ENCODE measurements at places on chromosomes 3 and 15.

GRCh38 chr3:127744253-127744815 lies 71.6 kb downstream of the ABTB1 start:
- DNase-seq: no peak

DNA sequence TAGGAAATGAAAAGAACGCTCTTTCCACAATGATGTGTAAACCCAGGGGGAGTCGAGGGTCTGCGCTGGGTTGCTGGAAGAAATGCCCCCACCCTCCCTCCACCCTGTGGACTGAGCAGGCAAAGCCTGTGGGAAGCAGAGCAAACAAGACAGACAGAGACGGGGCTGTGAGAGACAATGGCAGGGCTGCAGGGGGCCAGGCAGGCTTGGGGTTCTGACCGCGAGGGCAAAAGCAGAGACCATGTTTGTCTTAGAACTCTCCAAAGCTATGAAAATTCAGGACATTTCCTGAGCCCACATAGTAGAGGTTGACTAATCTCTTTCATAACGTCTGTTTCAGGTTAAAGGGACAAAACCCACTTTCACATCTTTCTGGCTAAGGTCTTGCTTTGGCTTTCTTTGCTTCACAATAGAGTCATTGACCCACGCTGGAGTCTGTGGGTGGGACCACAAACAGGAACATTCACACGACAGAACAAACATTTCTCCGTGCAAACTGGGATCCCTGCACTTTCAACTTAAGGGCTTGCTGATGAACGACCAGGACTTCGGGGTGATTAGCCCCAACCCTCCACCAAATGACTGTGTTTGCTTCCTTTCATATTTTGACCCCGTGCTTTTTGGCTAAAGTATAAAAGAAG lies 156.0 kb upstream of the TPM1 start:
- no peak for DNase-seq

GRCh38 chr3:141950572-141951493 lies 74.4 kb downstream of the ATP1B3 start:
- no peak for DNase-seq

- DNase-seq: no peak
These were observed 113.2 kb downstream of the PPP2R3A start for GRCh38 chr3:136078421-136079364.

DNA sequence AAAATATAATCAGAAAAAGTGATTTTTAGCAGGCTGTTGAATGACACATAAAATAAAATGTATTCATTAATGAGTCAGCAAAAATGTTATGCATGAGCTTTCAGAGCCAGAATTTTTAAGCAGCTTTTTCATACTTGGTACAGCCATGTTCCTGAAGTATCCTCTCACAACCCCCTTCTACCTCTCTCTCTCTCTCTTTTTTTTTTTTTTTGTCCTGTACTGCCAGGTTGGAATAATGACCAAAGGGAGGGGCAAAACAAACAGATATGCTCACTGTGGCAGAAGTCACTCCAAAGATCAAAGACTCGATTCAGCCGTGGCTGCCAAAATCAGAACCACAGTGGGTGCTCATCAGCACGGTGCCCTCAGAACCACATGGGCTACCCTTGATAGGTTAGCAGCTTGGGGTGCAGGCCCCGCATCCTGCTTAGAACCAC lies 383.0 kb downstream of the ZBTB20 start:
- DNase-seq: no peak

- DNase-seq: no peak
These were observed 29.8 kb upstream of the MB21D2 start for GRCh38 chr3:192947421-192947820.

DNA sequence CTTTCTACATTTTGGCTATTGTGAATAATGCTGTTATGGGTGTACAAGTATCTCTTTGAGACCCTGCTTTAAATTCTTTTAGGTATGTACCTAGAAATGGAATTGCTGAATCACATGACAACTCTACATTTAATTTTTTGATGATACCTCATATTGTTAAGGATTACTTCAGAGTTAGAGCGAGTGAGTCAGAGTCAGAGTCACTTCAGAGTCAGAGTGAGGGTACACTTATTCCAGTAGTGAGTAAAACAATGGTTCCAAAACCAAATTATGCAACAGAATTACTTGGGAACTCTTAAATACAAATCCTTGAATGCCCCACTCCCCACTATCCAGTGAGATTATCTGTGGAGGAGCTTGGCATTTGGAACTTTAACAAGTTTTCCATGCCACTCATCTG lies 50.3 kb upstream of the SNRK start:
- DNase-seq: peak; percentile 14

GRCh38 chr15:38524156-38524555 lies 40.5 kb downstream of the RASGRP1 start:
- DNase-seq: no peak

DNA sequence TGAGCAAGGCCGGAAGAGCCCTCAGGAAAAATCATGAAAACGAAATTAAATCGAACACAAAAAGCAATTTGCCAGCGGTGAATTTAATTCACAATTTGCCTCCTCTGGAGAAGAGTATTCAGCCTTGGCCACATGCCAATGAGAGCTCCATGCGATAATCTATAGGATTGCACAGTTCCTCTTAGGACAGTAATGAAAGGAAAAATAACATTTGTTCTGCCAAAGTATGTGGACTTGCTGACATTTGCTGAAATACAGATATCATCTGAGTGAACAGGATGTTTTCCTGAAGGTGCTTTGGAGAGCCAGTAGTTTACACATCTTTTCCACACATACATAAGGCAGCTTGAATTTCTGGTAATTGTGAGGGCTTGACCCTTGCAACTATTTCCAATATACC lies 188.6 kb upstream of the PDZRN3 start:
- DNase-seq: no peak

- DNase-seq: no peak
These were observed 249.8 kb downstream of the EDEM1 start for GRCh38 chr3:5437296-5437782.

- DNase-seq: no peak
These were observed 15.6 kb downstream of the VPS8 start for GRCh38 chr3:184827572-184827971.

GRCh38 chr3:9955067-9955502 lies 2.9 kb upstream of the PRRT3 start:
- DNase-seq: no peak

GRCh38 chr15:91845720-91846119 lies 7.8 kb upstream of the SLCO3A1 start:
- DNase-seq: no peak

DNA sequence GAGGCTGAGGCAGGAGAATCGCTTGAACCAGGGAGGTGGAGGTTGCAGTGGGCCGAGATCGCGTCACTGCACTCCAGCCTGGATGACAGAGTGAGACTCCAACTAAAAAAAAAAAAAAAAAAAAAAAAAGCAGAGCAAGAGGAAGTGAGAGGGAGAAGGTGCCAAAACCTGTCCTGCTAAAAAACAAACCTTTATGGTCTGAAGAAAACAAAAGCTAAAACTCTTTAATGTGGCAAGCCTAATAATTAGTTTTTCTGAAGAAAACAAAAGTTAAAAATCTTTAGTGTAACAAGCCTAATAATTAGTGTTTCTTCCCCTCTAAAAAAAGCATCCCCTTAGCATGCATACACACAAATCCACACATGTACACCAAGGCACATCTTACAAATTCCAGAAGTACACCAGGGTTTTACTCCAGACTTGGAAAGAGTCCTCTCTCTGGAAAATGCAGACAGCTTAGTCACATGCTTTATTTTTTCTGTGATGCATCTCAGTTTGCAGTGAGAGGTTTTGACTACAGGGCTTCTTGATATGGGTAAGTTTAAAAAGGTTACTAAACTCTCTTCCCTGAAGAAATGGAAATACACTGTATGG lies 65.9 kb downstream of the HACD2 start:
- peak; percentile 9 for DNase-seq

DNA sequence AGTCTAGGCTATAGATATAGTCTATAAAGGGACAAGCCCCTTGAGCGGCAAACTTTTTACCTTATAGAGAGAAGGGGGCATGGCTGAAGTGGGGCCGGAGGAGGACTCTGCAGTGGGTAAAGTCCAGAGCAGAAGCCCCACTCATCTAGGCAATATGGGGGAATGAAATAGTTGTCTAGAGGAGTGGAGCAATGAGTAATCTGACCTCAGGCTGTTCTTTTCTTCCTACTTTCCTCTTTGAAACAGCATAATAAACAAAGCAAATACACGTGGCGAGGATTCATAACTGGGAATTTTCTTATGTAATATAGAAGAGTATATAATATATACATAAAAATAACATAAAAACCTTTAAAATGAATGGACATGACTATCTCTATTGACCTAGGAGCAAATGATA lies 546.4 kb upstream of the ZNF385D start:
- DNase-seq: no peak

- no peak for DNase-seq
These were observed 257.0 kb downstream of the NR1D2 start for GRCh38 chr3:24202071-24202470.

GRCh38 chr15:88021601-88022000 lies 234.9 kb downstream of the NTRK3 start:
- no peak for DNase-seq

DNA sequence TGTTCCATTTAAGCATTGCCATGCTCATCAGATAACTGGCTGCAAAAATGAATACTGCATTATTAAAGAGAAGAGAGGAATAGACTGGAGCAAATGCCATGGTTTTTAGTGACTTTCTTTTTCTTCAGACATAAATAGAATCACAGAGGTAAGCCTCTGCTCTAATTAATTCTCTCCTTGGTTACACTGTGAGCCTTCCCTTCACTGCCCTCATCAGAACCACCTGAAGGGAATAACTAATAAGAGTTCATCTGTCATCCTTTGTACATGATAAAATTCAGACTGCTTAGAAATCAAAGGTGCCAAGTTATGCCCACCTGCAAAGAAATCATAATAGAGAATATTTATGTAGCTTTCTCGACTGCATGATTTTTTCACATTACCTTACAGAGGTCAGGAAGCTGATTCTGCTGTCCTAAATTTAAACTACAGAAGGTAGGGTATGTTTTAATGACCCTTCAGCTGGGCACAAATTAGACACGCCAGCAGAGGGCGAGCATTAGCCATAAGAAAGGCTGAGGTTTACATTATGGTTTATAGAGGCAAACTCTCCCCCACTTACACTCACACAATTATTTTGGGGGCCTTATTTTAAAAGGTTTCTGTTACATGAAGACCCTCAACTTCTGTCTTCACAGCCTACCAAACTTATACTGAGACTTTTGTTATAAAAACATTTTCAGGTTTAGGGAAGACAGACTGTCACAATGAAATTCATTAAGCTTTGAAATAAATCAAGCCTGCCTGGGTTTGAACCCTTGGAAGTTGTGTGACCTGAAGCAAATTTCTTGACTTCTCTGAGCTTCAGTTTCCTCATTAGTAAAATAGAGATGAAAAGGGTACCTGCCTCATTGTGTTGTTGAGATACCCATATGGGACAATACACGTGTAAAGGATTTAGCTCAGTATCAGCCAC lies 15.3 kb upstream of the UNC13C start:
- no peak for DNase-seq

GRCh38 chr3:45807681-45808540 lies 11.6 kb upstream of the SLC6A20 start:
- no peak for DNase-seq

GRCh38 chr15:94844198-94844537 lies 612.8 kb downstream of the MCTP2 start:
- DNase-seq: no peak

DNA sequence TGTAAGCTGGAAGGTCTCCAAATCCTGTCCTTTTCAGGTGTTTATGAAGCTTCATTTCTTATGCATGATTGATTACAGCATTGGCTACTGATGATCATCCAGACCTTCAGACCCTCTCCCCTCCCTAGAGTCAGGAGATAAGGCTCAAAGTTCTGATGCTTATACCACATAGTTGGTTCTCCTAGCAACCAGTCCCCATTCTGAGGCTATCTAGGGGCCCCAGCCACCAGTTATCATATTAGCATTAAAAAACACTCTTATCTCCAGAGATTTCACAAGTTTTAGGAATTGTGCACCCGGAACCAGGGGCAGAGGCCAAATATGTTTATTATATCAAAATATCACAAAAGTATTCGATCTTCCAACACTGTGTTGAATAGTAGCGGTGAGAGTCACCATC lies 953.1 kb downstream of the FHIT start:
- DNase-seq: no peak

- DNase-seq: no peak
These were observed 12.0 kb upstream of the AHSG start for GRCh38 chr3:186600896-186601295.

DNA sequence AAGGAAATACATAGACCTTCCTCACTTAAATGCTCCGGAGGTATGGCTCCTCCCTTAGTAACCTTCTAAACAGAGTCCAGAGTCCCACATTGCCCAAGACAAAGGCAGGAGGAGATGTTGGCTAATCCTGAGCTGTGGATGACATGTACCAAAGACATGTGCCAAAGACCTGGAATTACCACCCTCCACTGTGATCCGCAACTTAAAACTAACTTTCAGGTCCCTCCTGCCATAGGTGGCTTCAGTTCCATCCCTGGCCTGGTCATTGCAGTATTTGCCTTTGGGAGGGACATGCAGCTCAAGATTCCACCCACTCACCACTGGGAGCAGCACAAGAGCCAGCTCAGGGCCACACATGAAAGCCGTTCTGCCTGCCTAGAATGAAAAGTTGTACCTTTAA lies 28.0 kb downstream of the MYZAP start:
- DNase-seq: no peak

DNA sequence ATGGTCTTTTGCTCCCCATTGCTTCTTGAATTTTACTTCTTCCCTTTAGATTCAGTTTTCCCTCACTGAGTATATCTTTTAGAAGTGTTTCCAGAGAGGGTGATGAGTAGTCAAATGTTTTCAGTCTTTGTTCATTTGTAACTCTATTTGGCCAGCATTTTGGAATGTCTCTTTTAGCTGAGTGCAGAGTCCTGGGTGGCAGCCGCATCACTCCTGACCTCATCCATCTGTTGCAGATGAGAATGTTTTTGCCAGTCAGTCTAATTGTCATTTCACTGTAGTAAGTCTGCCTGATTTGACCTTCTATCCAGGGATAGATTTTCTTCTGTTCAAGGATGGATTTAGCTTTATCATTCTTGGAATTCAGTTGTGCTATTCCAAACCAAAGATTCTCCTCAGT lies 7.3 kb downstream of the SRPRB start:
- no peak for DNase-seq

GRCh38 chr3:42638339-42638842 lies 15.1 kb upstream of the ZBTB47 start:
- DNase-seq: no peak

DNA sequence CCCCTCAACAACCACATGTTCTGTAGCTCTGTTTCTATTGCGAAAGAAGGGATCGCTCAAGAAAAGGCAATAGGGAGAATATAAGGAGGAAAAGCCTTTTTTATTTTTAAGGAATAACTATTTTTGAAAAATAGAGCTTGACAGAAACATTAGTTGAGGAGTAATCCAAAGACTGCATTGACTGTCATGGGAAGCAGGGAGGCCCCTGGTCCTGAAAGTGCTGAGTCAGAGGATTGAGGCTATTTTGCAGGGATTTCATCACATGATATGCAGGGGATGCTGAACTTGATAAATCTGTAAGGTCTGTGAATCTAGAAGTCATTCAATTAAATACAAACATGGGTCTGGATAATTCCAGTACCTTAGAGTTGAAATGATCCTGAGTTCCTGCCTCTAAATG lies 92.0 kb downstream of the MTHFS start:
- no peak for DNase-seq

- DNase-seq: peak; percentile 42
These were observed 151.0 kb upstream of the THBS1 start for GRCh38 chr15:39429898-39430357.
